Jurkat, Clone E6-1 (cell line): ENCODE measurements at places on chromosomes 5 and 9.

- no peak for DNase-seq
Measured at GRCh38 chr9:36891341-36891811, 142.7 kb downstream of the PAX5 start.

GRCh38 chr5:126516133-126516532, 78.9 kb downstream of the ALDH7A1 start:
- DNase-seq = no peak

DNA sequence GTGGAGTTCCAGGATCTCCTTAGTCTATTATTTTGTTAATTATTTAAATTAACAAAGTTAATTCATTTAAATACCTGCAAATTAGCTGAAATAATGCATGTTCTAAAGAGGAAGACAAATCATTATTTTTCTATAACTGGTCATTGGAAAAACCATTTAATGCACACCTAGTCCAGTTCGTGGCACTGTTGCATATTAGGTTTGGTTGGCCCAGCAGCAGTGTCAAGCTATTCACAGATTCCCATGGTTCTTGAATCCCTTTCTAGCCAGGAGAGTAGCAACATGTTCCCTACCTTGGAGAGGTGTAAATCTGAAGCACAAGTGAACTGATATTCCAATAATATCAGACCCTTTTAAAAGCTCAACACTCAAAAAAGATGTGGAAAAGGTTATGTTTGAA, 155.2 kb downstream of the TMEM161B start:
- no peak for DNase-seq

- DNase-seq = no peak
Measured at GRCh38 chr5:93246090-93246855, 334.7 kb downstream of the NR2F1-AS1 start.

- DNase-seq = no peak
Measured at GRCh38 chr5:152864447-152864846, 459.4 kb upstream of the NMUR2 start.

DNA sequence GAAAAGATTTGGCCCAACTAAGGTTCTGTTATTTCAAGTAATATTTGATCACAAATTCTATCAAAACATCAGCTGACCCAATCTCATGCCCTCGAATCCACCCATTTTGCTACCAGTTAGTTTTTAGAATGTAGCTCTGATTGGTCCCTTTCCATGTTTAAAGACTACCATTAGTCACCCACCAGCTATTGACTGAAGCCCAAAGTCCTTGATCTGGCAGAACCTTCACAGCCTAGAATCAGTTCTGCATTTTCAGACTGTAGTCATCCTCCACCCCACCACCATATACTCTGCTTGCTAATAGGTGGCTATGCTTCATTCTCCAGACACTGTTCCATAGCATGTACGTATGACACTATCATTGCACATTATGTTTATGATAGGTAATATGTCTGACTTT, 182.2 kb upstream of the TARS1 start:
- no peak for DNase-seq

- no peak for DNase-seq
Measured at GRCh38 chr5:139451878-139452660, 10.5 kb downstream of the ECSCR start.

GRCh38 chr9:87676976-87677775, 48.7 kb upstream of the CTSL start:
- DNase-seq = no peak

GRCh38 chr9:2493109-2493508, 128.5 kb upstream of the VLDLR start:
- DNase-seq = no peak

GRCh38 chr5:176744584-176744965, 65.8 kb upstream of the UNC5A start:
- DNase-seq = no peak

DNA sequence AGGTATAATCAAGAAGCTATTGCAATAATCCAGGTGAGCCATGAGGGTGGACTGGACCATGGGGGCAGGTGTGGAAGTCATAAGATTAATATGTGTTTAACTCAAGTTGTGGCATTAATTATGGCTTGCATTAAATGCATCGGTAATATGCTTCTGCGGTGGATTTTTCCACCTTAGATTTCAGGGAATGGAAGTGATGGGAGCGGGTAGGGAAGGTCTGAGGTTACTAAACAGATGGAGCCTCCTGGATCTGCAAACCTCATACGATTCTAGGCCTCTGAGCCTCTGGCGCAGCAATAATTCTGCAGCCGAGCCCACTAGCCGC, 286 bp upstream of the ZNF483 start:
- DNase-seq = no peak

DNA sequence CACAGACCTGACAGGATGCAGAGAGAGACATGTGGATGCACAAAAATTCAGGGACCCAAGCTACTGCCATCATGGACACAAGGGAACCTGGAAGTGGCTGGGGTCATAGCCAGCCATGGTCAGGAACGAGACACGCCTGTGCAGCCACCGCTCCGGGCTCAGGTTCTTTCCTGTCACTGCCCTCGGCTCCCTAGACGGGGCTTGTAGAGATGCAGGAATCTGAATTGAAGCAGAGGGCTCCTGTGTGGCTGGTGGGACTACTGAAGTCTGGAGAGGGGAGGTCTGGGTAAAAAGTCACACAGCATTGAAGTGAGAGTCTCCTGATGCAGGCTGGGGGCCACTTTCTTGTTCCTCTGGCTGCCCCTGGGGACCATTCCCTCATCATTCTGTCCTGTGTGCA, 32.3 kb upstream of the PTGS1 start:
- no peak for DNase-seq

- no peak for DNase-seq
Measured at GRCh38 chr5:154367101-154367500, 78.7 kb upstream of the SAP30L start.

DNA sequence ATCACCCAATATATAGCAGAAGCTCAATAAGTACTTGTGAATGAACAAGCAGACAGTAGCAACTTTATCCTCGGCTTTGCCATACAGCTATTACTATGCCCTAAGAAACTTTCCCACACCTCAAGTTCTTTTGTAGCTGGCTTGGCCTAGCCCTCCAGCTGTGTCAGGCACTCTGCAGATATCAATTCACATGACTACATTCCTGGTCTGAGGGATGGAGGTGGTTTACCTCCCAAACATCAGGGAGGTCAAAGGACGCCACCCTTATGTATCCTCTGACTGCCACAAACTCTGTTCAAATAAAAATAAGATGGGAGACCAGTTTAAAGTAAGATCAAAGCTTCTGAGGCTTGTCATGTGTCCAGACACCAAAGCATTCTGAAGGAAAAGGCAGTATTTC, 416.3 kb downstream of the PIK3R1 start:
- DNase-seq = no peak

- no peak for DNase-seq
Measured at GRCh38 chr5:57784121-57784520, 301.5 kb upstream of the ACTBL2 start.

DNA sequence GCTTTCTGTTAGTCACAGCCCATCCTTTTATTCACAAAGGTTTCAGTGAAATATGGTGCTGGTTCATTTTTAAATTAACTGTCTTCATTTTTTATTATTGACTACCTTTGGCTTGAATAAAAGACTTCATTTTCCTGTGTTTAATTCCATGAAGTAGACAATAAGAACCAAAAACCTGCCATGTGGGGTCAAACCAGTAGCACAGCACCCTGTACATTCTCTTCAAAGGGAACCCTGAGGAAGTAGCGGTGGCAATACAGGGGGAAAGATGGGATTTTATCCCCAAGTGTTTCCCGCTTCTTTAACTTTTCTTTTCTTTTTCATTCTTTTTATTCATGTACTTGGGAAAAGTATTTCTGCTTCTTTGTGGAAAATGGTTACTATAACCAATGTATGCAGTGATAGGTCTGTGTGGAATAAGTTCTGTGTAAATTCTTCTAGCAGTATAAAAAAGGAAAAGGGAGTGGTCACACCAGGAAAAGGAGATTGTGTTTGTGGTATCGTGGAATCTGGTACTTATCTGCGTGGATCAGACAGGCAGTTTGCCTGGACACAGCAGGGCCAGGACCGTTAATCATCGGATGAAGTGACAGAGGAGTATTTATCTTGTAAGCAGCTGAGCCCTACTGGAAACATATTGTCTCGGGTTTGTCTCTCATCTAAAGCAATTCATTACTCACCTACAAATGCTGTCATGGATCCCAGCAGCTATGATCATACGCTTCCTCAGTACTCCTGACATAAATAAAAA, 94.2 kb downstream of the PPIC start:
- DNase-seq = no peak

GRCh38 chr5:603081-603998, 8.8 kb upstream of the CEP72 start:
- DNase-seq = no peak
